GM04504 (cell line): ENCODE measurements at places on chromosomes 4 and X.

DNA sequence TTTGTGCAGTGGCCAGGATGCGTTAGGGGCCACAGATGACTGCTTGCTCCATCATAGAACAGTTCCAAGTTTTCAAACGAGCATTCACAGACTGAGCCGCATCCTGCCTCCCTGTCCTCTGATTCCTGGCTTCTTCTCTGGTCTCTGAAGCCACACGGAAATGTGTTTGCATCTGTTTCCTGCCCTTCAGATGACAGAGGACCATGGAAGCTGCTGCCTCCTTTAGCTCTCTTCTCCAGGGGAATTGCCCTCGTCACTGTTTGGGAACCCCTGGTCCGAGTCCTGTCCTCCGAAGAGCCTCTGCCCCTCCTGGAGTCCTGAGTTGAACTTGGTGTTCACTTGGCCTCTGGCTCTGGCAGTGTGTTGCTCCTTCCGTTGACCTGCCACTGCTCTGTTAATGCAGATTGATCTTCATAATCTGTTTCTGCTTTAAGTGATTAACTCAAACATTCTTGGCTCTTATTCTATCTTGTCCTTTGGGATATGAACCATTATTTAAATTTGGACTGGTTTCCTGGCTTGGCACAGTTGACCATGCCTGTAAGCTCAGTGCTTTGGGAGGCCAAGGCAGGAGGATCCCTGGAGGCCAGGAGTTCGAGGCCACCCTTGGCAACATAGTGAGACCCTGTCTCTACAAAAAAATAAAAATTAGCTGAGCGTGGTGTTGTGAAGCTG, 96.0 kb downstream of the PTTG2 start:
- DNase-seq, result no peak

DNA sequence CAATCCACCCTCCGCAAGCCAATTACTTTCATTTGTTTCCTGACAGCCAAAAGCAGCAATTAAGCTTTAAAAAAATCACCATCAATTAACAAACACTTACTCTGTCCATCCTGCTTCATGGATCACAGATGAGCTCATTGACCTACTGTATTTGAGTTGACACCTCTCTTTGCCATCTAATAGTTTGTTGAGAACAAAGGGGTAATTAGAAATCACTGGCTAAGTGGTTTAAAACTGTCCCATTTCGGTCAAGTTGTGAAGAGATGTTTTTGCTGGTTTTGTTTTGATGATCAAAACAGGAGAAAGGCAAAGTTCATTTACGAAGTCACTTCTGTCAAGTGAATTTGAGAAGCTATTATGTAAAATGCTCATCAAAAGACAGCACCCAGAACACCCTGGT, 10.4 kb downstream of the SH3KBP1 start:
- no peak for DNase-seq

- DNase-seq, result no peak
Observed at GRCh38 chr4:22440999-22441398, 74.9 kb downstream of the ADGRA3 start.

GRCh38 chr4:64940698-64941097, 531.4 kb upstream of the TECRL start:
- DNase-seq, result no peak

- DNase-seq, result no peak
Observed at GRCh38 chr4:163846008-163846407, 351.5 kb downstream of the TMA16 start.

DNA sequence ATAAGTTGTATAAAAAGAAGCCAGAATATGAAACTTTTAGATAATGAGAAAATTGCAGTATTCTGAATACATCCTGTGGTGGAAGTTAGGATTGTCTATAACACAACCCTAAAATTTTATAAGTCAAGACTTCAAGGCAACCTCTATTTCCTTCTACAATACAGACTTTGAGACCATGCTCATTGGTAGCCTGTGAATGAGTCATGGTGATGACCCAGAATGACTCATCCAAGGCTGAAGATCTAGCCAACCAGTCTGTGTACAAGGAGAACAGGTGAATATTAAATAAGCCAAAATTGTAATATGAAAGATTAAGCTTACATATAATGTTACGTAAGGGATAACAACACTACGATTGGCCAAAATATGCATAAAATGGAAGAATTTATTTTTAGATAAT, 475.9 kb upstream of the GALNT7 start:
- no peak for DNase-seq

DNA sequence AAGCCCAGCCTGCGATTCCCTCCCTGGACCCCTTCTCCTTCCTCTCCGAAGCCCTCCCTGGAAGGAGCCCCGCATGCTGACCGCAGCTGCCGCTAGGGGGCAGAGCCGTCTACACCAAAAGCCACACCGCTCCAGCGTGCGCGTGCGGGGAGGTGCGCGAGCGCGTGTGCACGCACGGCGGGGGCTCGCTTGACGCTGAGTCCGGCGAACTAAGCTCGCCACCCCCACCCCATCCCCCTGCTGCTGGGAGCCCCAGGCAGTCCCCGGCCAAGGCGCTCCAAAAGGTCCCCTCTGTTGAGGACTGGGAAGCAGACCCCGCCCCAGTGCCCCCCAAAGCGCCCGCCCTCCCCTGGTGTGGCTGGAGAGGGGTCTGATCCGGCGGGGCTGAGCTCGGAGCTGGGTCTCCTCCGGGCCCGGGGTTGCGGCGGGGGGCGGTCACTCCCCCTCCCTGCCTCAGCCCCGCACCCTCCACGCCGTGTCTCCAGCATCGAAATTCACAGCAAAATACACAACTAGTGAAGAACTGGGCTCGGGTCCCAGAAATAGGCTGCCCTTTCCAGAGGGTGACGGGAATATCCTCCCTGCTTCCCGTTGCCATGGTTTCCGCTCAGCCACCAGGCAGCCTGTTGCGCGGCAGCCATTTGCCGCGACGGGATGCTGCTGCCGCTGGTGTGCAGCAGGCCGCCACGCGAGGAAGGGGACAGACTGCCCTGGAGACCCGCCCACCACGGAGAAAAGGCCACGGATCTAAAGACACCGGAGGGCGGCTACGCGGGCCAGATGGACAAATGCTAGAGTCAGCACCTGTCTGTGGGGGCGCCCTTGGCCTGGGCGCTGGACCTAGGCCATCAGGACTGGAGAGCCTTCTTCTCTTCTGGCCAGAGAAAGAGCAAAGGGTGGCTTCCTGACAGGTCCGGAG, 11.2 kb upstream of the CCNQ start:
- no peak for DNase-seq

- DNase-seq, result no peak
Observed at GRCh38 chrX:1686642-1687041, 71.8 kb downstream of the ASMT start.

GRCh38 chr4:27350161-27350560, 489.5 kb downstream of the STIM2 start:
- no peak for DNase-seq

DNA sequence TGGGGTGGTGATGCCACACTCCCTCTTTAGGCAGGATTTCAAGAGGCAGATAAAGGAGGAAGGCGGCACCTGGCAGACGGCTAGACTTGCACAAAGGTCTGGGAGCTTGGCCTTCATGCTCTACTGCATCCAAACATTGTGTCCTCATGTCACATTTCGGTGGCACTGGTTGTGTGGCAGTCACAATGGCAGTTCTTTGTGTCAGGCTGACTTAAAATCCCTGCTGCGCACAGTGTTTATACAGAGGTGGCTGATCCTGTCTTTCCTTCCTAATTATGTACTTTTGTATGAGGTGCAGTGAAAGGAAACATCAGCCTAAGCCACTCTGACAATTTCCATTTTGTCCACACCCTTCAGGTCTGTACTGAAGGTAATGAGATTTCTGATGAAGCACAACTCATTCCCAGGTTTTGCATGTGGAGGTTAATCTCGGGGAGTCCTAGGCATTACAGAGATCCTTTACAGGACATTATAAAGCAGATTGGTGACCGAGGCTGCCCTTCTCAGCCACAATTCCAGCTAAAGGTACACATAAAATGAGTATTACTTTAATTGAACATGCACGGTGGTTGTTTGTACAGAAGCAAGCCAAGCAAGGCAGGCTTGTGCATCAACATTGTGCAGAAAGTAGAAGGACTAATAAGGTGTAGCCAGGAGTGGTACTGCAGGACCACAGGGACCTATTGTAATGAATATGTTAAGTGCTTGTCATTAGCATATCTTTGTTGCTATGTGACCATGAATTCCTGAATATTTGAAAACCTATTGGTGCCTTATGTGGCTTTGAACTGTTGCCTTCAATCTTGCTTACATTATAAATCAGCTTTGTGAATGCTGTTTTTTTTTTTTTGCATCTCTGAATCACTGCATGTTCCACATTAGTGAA, 147.6 kb downstream of the STK32B start:
- DNase-seq, result no peak

GRCh38 chr4:11069581-11070211, 359.0 kb downstream of the HS3ST1 start:
- no peak for DNase-seq

- peak; percentile 24 for DNase-seq
Observed at GRCh38 chr4:54423066-54423465, 194.0 kb downstream of the PDGFRA start.

DNA sequence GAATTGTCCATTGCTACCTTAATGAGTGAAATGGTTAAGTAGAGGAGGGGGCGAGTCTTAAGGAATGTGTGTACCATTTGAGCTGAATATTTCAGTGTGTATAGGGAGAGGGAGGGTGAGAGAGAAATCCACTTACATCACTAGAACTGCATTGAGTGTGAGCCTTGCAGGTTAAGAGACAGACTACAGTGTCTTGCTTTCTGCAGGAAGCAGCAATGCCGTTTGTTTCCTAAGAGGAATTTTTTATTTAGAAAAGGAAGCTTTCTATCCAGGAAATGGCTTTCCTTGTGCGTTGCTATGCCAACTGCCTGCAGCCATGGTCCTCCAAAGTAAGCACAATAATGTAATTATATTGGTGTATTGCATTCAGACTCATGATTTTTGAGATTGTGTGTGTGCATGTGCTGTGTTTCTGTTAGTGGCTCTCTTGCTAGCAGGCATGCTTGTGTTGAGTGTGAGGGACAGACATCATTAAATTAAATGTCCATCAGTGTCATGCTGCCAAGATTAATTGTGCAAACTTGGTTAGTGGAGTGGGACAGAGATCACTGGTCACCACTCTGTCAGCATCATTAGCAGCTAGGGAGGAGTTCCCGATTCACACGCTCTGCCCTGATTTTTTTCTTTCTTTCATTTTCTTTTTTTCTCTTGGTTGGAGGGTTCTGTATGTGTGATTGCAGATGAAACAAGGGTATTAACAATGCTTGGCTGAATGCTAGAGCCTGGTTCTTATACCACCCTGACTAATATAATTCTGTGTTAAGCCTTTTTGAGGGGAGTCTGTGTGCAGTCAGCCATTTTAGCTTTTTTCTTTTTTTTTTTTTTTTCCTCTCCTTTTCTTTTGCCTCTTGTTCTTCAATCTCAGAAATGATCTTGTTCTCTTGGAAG, 164.3 kb downstream of the RAPGEF2 start:
- DNase-seq, result no peak

DNA sequence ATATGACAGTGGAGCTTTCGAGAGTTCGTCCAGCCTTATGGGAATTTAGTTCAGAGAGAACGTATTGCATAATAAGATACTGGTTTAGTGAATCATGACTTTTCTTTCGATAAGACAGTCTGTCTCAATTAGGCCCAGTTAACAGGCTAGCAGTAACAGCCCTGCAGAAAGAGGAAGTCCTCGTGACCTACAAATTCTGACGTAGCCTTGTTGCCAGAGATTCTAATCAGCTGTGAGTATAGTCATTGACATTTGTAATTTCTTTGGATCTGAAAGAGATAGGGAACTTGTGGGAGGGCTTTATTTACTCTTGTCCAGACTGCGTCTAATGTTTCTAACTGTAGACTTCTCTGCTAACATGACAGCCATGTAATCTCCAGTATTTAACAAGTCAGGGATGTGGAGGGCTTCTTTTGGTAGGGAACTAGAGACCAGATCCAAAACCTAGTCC, 15.8 kb downstream of the ART3 start:
- DNase-seq, result peak; percentile 69

DNA sequence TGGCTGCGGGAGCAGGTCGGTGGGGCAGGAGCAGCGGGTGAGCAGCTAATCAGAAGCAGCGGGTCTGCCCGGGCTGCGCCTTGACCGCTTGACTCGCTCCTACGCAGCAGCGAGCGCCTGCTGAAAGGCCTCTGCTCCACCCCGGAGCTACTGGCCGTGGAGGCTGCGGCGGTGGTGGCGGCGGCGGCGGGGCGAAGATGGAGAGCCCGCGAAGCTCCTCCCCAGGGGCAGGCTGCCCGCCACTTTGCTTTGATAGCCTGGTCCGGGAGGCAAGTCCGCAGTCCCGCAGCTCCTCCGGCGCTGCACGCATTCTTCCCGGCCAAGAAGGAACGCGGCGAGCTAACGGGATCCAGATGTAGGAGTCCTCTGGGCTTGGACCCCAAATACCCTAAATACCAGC, 36.7 kb downstream of the PJA1 start:
- DNase-seq, result no peak

DNA sequence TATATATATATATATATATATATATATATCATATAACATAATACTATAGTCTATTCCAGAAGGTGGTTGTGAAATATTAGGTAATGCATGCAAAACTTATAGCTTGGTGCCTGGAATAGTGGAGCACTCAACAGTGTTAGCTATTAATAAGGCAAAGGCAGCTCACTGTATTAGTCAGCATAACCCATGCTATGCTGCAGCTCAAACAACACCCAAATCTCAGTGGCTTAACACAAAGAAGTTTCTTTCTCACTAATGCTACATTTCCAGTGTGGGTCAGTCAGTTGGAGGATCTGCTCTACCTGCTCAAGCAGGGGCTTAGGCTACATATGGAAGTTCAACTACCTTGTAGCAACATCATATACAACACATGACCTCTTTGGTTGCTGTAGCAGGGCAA, 5.2 kb upstream of the RPGR start:
- no peak for DNase-seq

- DNase-seq, result no peak
Observed at GRCh38 chr4:24328711-24329110, 255.6 kb downstream of the DHX15 start.

- no peak for DNase-seq
Observed at GRCh38 chrX:119605464-119606279, 552 bp downstream of the NKRF start.

- DNase-seq, result no peak
Observed at GRCh38 chr4:7516096-7516772, 81.5 kb upstream of the PSAPL1 start.

GRCh38 chrX:103607364-103608305, at the start of gene TCEAL3:
Gene TCEAL3, plus strand, starts transcription at chrX:103607963. Its CDS starts 1,102 bp downstream, at chrX:103609065.
- DNase-seq, result no peak

DNA sequence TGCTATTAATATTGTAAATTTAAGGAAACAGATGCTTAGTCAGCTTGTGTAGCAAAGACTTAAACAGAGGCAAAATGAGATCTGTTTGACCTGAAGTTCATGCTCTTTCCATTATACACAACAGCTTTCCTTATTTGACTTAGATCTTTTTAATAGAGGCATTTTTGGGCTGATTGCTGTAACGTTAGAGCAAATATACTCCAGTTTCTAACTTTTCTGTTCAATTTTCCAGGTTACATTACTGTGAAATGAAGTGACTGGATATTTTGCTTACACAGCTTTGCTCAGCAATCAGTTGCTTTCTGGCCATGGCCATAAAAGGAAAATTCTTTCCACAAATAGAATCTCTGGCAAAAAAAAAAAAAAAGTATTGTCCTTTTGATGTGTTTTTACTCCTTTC, 146.2 kb downstream of the PCDH7 start:
- no peak for DNase-seq
